ENCODE measurements at places on chromosomes 1 and 21.

GRCh38 chr1:24075946-24076345, 36.0 kb downstream of the MYOM3 start:
- DNase-seq: no peak

DNA sequence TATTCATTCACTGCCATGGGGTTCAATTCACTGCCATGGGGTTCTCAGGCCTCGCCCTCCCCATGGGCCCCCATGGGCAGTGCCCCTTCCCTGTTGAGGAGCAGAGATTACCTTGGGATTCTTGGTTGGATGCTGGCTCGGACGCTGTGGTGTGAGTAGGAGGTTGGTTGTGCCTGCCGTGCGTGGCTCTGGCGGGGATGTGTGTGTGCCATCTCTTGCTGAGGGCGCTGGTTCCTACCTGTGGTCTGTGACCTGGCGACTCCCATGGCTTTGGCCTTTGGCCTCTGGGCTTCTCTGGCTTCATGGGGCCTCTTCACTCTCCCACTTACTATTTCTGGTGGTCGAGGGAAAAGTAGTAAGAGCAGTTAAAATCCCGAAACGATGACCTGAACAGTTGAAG, 42.1 kb downstream of the PCNT start:
- no peak for DNase-seq

DNA sequence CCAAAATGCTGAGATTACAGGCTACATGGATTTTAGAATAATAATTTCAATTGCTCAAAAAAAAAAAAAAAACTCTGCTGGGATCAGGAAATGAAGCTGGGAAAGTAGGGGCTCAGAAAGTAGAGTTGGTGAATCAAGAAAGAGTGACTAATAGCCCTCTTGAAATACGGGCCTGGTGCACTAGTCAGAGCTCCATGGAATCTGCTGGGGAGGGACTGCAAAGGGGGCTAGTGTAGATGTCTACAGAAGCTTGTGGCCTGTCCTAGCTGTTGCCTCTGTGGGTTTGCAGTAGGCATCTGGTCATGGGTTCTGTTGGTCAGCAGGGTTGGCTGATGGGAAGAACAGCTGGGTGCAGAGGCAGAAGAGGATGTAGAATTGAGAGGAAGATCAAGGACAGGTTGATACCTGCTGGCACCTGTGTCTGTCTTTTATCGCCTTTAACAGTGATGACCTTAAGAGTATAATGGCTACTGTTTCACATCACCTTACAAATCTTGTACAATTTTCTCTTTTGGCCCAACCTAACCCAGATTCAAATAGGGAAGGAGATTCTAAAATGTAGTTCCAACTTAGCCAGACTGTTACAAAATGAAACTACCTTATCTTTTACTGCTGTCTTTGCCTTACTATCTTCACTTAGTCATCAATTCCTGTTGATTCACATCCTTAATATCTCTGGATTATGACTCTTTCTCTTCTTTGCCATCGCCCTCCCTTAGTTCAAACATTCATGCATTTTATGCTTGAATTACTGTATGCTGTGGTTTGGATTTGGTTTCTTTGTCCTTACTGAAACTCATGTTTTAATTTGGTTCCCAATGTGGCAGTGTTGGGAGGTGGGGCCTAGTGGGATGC, 126.2 kb downstream of the GIPC2 start:
- no peak for DNase-seq

- DNase-seq: no peak
Measured at GRCh38 chr1:184069675-184070074, 18.1 kb downstream of the TSEN15 start.

GRCh38 chr1:156658945-156659574, 17.1 kb downstream of the BCAN start:
- DNase-seq: no peak
